HepG2 (cell line): ENCODE measurements at places on chromosomes 5 and 9. TPM values are rescaled to one million over a fixed set of nuclear protein-coding genes. Genes with fewer than 3 reads are reported as not detected.

- no peak for DNase-seq
Measured at GRCh38 chr5:89277816-89278215, 394.8 kb upstream of the MEF2C start.

- no peak for DNase-seq
Measured at GRCh38 chr5:67921004-67921601, 294.5 kb upstream of the PIK3R1 start.

DNA sequence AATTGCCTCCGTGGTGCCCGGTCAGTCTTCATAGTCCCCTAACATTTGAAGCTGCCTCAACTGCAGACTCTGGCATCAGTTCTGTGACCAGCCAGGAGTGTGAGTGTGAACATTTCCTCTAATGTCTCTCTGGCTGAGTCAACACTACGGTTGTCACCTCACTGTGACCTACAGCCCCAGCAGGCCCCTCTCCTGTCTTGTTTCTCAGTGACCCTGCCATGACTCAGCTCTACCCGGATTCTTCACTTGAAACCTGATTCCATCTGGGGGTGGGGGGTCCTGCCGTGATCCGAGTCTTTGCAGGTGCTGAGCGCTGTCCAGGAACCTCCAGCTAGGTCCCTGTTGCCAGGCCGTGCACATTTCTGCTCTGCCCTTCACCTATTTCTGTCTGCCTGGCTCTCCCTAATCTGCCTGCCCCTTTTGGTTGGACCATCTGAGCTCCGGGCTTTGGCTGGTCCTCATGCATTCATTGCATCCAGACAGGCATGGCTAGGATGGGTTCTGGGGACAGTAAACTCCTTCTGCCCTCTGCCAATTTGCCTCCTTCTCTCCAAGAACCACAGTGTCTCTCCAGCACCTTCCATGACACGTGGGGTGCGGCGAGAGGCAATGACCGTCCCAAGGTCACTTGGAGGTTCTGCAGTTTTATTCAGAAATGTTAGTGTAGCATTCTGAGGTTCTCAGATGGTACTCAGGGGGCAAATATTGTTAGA is 24.2 kb downstream of the STC2 start:
- peak; percentile 83 for DNase-seq

- DNase-seq = no peak
Measured at GRCh38 chr9:125650271-125650737, 56.7 kb downstream of the MAPKAP1 start.

GRCh38 chr5:39319395-39319794 is 44.9 kb downstream of the C9 start:
- no peak for DNase-seq

DNA sequence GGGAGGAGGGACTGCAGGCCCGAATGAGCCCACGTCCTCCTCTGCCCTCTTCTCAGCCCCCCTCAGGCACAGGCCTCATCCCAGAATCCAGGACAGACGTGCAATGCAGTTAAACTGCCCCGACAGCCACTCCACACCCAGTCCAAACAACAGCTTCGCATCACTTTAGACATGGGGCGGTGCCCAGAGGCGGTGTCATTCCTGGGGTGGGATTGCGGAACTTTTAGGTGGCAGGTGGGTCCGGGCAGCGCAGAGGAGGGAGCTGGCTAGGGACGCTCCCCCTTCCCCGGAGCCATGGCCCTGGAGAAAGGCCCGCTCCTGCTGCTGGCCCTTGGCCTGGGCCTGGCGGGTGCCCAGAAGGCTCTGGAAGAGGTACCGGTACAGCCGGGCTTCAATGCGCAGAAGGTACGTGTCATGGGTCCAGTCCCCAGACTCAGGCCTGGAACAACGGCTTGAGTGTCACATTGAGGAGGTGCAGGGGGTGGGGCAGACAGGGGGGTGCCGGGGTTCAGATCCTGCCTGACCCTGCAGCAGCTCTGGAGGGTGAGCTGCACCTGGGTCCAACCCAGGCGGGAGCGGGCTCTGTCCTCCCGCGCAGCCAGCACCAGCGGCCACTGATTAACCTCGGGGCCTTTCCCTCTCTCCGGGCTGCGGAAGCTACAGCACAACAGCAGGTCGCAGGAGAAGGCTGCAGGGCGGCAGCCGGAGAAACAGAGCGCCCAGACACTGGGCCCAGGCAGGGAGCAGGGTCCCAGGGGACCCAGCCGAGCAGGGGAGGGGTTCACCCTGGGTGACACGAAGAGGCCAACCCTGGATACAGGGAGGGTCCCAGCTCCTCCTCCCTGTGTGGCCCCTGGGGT is 25.2 kb downstream of the GLT6D1 start:
- DNase-seq = no peak

DNA sequence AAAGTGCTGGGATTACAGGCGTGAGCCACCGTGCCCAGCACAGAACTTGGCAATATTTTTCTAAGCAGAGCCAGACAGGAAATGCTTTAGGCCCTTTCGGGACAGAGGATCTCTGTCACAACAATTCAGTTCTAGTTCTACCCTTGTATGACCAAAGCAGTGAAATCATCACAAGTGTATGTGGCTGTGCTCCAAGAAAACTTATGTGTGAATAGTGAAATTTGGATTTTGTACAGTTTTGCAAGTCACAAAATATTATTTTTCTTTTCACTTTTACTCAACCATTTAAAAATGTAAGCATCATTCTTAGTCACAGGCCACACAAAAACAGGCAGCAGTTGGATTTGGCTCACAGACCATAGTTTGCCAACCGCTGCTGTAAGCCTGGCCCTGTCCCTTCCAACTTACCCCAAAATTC is 20.4 kb upstream of the PRUNE2 start:
- no peak for DNase-seq

SLIT3 gene
- 0.04 TPM in 1 of 2 replicates, not detected in the other for polyA plus RNA-seq

DTWD2 gene
- 1.1 and 1.6 TPM in 2 replicates for polyA plus RNA-seq

FAM78A gene
- 0.51 and 0.62 TPM in 2 replicates for polyA plus RNA-seq
